ENCODE measurements at places on chromosomes 2 and 18.

GRCh38 chr2:122239440-122239839 is 484.0 kb downstream of the TSN start:
- DNase-seq, result no peak

DNA sequence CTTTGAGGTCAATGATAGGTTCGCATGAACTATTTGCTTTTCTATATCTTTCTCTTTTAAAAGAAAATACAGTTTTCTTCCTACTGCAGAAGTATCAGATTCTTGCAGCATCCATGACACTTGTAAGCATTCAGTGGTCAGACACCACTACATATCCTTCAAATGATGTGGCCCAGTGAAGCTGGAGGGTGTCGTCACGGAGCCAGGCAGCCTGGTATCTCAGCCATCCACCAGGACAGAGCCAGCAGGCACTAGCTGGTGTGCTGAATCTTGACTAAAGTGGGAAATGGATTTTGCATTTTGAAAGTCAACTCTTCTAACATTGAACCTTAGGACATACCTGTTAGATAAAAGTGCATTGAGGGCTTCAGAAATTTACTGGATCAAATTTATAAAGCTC is 5.4 kb downstream of the KLHL14 start:
- DNase-seq, result no peak

DNA sequence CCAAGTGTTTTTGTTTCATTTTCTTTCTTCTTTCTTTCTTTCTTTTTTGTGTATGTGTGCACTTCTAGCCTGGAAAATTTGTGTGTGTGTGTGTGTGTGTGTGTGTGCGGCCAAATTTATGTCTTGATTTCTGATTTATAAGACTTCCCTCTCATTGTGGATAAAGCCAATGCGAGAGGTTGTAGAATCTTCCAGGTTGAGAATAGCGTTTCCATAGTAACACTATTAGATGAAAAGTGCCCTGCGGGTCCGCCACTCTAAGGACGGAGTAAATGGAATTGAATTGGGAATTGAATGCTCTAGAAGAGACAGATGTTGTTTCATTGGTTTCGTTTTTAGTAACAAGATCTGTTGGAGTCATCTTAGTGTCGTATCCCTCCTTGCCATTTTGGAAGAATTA is 81.6 kb downstream of the MEIS1 start:
- DNase-seq, result no peak

DNA sequence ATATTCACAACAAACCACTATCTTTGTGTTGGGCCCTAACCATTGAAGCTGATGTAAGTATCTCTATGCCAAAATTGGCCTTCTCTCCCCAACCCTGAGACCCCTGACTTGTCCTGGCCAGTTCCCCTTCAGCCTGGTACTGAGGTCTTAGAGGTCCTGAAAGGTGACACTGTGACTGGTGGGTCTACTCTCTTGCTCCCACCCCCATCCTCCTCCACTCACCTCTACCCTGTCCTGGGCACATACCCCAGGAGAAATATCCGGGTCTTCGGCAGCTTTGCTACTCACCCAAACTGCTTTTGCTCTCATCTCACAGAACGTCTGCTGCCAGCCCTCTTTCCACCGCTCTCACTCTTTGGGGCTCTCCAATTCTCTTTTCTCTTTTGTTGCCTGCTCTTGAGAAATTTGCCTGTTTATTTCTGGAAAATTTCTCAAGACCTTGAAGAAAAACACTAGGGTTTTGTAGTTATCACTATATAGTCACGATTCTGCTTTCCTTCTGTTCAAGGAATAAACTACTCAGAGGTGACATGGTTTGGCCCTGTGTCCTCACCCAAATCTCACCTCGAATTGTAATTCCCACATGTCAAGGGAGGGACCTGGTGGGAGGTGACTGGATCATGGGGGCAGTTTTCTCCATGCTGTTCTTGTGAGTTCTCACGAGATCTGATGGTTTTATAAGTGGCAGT is 133.8 kb upstream of the PKDCC start:
- no peak for DNase-seq

- no peak for DNase-seq
Observed at GRCh38 chr2:19882286-19882685, 19.5 kb downstream of the TTC32 start.

GRCh38 chr2:119756837-119757236 is 2.9 kb upstream of the PTPN4 start:
- peak; percentile 59 for DNase-seq

DNA sequence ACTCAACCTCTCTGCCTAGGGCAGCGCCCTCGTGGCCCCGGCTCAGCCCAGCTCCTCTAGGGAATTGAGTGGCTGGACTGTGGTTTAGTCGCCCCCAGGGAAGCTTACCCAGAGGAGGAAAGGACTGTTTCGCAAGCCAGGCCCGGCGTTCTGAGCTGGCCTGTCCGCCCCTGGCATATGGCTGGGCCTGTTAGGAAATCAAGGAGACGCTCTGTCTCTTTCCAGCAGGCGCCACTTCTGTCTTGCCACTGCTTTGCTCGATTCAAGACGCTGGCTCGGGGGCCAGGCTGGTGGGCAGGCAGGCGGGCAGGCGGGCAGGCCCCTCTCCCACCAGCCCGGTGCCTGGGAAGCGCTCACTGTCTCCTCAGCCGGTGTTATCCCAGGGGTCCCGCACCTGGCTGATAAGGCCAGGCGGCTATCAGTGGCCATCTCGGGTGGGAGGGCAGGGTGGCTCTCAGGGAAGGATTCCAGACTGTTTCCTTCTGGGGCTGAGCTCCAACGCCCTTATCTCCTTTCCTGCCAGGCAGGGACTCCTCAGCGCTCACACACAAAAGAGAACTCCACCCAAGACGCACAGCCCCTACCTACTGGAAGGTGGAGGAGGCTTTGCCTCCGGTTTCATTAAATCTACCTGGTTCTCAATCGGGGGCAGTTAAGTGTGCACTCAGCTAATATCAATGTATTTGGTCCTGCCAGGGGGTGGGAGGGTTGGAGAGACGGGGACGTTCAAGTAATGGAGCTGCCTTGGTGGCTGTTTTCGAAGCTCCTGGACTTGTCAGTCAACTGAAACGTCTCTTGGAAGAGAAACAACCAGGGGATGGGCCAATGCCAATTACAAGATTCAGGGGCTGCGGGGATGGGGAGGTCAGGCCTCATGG is 109.1 kb downstream of the SMAD7 start:
- DNase-seq, result no peak

DNA sequence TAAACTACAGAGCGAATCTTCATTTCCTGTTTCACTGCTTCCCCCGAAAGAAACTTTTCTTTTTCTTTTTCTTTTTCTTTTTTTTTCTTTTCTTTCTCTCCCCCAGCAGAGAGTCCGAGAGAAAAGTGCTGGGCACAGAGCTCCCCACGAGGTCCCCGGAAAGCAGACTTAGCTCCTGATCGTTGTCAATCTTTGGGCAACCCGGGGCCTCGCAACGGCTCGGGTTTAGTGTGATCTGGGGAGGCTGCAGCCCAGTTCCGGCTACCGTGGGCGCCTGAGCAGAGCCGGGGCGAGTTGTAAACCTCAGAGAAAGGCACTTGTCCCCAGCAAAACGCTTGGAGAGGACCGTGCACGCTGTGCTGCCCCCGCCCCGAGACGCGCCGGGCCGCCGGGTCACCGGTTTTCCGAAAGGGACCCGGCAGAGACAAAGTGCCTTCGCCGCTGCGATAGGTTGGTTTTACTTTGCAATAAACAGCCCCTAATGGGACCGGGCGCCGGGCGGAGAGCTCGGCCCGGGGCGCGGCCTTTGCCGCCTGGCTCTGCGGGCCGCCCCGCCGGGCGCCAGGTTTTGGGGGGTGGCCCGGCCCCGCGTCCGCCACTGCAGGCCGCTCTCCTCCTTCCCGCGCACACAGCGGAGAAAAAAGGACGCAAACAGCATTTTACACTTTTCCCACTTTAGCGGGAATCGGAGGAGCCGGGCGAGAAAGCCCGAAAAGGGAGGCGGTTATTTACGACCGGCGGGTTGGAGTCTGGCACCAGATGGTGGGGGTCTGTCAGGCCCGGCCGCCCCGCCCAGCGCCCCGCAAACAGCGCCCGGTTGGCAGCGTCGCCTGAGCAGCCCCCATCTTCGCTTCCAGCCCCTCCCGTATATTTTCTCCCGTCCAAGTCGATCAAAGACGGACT is 136.0 kb downstream of the INSIG2 start:
- peak; percentile 33 for DNase-seq

- no peak for DNase-seq
Observed at GRCh38 chr2:191929288-191929687, 82.4 kb upstream of the CAVIN2 start.

DNA sequence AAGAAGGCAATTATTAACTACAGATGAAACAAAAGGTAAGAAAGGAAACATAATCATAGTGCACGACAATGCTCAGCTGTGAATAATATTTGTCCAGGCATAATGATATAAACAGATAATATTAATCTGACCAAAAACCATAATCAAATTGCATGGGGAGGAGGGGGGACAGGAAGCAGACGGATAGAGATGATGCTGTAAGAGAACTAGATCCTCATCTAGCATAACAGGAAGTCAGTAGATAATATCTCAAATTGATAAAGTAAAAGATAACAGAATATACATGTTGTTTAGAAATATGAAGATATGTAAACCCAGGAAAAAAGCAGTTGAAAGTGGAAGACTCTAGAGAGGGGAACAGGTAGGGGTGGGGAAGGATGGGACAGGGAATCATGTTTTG is 84.9 kb upstream of the TGFA start:
- no peak for DNase-seq

DNA sequence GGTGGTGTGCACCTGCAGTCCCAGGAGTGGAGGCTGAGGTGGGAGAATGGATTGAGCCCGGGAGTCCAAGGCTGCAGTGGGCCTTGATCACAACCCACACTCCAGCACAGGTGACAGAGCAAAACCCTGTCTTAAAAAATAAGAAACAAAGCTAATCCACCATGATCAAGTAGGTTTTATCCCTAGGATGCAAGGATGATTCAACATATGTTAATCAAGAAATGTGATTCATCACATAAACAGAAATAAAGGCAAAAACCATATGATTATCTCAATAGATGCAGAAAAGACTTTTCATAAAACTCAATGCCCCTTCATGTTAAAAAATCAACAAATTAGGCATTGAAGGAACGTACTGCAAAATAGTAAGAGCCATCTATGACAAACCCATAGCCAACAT is 58.1 kb downstream of the CCBE1 start:
- no peak for DNase-seq

DNA sequence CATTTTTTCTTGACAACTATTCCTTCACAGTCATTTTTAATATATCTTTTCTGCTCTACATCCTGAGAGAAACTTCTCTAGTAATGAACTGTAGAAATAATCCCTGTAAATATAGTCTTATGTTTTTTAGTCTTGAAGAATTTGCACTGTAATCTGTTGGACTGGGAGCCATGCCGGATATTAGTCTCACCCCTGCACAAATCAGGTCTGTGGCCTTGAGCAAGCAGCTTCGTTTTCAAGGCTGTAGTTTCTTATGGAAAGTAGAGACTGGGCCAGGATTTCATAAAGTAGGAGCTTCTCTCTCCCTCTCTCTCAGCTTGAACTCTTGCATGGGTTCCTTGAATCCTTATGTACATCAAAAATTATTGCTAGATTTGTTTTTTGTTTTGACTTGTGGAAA is 8.7 kb downstream of the FARP2 start:
- DNase-seq, result no peak

DNA sequence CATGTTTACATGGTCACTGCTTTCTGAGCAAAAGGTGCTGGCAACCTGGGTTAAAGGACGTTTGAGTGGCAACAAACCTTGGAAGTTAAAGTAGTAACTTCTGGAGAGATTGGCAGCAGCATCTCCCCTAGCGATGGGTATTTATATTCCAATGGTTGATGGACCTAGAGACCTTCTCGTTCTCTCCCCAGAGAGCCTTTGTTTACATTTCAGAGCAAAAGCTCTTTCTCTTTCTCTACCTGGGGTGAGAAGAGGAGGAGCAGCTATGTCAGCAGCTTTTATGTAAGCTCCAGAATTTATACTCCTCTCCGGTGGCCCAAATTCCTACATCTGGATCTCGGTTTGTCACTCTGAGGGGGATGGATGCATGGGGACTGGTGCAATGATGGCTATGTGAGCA is 213.7 kb upstream of the ARL4C start:
- no peak for DNase-seq

DNA sequence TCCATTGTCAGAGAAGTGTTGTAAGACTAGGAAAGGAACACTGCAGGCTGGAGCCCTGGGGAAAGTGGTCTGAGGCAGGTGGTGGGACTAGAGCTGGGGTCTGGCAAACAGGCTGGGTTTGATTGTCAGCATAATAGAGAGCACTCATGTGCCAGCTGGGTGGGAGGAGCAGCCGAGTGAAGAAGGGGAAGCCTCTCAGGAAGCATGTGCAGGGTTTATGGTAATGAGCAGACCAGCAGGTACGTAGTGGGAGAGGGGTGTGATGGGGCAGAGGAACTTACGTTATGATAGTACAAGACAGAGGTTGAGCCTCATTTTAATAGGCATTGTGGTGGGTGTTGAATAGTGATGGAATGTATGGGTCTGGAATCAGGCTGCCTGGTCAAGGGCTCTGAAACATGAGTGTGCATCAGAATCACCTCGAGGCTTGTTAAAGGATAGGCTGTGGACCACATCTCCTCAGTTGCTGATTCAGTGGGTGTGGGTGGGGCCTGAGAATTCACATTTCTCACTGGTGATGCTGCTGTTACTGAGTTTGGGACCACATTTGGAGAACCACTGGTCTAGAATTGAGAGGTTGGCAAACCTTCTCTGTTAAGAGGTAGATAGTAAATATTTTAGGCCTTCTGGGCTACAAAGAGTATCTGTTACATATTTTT is 1.7 kb upstream of the MGAT5 start:
- DNase-seq, result no peak

- DNase-seq, result no peak
Observed at GRCh38 chr2:110843496-110843895, 111.1 kb downstream of the ACOXL start.

GRCh38 chr2:6069381-6069780 is 377.2 kb downstream of the SOX11 start:
- no peak for DNase-seq

DNA sequence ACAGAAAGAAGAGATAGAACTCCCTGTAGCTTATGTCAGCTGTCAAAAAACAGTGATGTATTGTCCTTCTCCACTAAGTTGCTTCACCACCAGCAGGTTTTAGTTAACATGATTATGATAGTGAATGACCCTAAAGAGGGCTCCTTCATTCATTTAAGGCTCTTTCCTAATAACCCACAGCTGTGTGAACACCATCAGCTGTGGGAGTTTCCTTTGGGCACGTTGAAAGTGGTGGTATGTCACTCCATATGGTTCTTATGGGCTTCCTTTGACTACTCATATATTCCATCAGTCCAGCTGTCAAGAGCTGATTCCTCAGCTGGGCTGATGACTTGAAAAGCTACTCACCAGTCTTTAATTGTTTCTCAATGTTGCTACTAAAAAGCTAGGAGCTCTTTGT is 210.3 kb downstream of the UBE2E3 start:
- no peak for DNase-seq

DNA sequence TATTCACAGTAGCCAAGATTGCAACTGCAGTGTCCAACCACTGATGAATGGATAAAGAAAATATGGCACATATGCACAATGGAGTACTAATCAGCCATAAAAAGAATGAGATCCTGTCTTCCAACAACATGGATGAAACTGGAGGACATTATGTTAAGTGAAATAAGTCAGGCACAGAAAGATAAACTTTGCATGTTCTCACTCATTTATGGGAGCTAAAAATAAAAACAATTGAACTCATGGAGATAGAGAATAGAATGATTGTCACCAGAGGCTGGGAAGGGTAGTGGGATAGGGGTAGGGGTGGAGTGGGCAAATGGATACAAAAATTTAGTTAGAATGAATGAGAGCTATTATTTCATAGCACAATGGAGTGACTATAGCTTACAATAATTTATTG is 305.5 kb upstream of the ETAA1 start:
- DNase-seq, result no peak

- DNase-seq, result no peak
Observed at GRCh38 chr2:71604726-71605120, 151.4 kb downstream of the DYSF start.
